ENCODE measurements at places on chromosomes 3 and 15.
A peak's percentile ranks its signal among the peaks of the same experiment; 100 is the strongest.

DNA sequence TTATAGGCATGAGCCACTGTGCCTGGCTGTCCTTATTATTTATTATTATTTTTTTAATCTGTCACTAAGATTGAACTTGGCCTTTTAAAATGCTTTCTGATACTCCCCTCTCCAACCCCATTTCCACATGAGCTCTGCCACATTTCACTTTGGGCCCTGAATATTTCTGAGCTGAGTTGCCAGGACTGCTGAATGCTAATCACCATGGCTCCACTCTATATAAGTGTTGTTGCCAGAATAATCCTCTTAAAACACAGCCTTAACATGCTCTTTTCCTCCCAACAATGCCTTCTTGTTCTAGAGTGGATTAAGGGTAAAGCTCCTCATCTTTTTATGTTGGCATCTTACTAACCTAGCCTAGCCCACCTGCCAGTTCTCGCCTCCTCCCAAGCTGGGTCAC lies 124.4 kb downstream of the PDZRN3 start:
- DNase-seq, result no peak

- no peak for DNase-seq
Observed at GRCh38 chr3:157832588-157832987, 273.6 kb downstream of the SHOX2 start.

- DNase-seq, result no peak
Observed at GRCh38 chr15:68413363-68414205, 18.4 kb downstream of the ITGA11 start.

GRCh38 chr15:65248511-65249255 lies 37.4 kb upstream of the CILP start:
- DNase-seq, result no peak

- no peak for DNase-seq
Observed at GRCh38 chr15:80099241-80099640, 39.8 kb downstream of the ZFAND6 start.

GRCh38 chr15:96234109-96234892 lies 96.2 kb upstream of the NR2F2 start:
- DNase-seq, result no peak

- peak; percentile 52 for DNase-seq
Observed at GRCh38 chr3:51955893-51956770, 951 bp downstream of the GPR62 start.

DNA sequence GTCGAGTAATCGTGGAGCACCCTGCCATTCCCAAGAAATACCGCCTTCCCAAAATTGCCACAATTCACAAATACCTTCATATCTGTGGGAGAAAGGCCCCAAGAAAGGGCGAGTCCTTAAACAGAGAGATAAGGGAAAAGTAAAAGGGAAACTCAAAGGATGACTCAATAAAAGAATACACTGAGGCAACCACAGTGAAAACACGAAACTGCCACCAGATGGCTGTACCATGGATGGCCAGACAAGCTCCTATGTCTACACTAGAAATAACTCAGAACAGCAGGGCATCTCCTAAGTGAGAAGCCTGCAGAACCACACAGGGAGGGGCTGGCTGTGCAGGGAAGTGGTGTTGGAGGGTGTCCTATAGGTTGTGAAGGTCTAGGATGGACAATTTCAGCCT lies 25.0 kb downstream of the SRGAP3 start:
- DNase-seq, result peak; percentile 10

DNA sequence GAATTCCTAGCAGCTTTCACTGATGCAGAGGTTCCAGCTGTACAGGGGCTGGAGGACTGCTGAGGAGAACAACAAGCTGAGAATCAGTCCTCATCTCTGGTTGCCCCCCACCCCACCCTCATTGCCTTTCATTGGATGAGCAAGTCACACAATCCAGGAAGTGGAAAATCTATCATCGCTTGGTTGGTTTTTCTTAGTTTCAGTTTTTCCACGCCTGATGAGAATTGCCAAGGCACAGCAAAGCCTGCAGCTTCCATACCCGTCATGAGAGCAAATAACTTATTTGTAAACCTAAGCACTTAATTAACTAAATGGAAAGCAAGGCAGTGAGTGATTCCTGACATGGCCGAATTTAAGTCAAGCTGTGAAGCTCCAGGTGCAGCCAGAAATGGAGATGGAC lies 21.4 kb upstream of the LIPC start:
- no peak for DNase-seq
